ENCODE measurements at places on chromosomes 5 and 9.

DNA sequence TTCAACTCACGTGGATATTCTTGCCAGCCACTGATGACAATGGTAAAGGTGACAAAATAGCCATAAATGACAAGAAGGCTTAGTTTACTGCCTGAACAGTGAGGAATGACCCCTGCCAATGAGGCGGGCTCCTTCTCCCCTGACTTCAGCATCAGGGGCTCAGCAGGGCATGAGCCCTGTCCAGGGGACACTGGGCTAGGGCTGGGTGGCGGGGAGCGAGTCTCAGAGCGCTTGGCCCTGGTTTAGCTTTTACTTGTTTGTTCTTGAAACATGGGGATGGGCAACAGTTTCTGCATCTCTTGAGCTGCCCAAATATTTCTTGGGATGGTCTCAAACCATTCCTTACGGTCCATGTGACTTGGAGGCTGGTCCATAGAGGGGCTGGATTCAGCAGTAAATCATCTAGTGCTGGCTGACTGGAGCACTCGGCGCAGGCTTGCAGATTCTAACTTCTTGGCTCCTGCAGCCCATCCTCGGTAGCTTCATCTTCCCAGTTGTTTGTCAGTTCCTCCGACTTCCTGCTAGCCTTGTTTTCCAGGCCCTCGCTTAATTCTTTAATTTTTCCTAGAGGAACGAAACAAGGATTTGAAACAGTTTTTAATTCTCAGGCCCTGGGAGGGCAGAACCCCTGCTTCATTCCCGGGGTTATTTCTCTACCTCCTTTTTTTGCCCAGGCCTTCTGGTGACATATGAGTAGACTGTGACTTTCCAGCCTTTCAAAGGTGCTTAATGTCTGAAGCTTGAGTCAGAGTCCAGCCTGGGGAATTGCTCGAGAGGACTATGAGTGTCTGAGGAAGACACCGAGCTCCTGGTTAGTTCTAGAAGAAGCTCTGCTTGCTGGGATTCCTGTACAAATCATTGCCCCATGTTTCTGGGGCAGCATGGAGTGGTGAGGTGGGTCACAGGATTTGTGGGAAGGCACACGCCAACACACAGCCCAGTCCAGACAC, 4.5 kb upstream of the HMCN2 start:
- no peak for DNase-seq

GRCh38 chr5:139689631-139690063, 41.5 kb downstream of the CXXC5 start:
- no peak for DNase-seq

DNA sequence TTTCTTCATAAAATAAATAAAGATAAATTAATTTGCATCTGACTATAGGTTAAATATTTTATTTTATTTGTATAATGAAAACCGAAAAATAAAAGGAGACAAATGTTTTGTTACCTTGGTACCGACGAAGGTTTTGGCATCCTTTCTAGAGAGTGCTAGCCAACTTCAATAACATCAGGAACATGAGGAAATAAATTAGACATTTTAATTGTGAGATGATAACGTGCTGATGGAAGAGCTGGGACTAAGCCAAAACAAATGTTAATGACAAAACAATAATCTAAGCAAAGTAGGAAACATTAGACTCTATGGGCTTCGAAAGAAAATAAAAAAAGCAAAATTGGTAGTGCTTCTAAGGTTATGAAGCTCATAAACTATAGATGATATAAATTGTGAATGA, 201.0 kb downstream of the IRX2 start:
- no peak for DNase-seq

GRCh38 chr5:180598316-180598701, 7.0 kb upstream of the SCGB3A1 start:
- DNase-seq, result no peak

DNA sequence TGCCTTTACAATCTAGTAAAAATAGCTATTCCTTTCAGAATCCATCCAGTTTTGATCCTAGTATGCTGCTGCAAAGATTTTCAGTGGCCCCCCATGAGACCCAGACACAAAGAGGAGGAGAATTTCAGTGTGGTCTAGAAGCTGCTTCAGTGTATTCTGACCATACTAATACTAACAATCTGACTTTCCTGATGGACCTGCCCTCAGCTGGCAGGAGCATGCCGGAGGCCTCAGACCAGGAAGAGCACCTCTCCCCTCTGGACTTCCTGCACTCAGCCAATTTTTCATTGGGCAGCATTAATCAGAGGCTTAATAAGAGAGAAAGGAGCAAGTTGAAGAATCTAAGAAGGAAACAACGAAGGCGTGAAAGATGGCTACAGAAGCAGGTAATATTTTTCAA, 48.5 kb downstream of the RNF180 start:
- no peak for DNase-seq

DNA sequence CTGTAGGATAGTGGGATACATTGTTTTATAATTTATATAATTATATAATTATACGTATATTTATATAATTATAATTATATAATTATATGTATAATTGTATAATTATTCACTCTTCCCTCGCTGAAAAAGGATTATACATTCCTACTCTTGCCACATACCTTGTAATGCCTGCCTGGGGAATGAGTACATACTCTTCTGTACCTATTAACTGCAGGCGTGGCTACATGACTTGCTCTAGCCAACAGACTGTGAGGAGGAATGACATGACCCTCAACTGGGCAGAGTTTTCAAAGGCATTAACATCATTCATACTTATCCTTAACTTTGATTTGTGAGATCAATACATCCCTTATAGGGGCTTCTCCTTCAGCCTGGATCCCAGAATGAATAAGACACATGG, 19.1 kb downstream of the ERMP1 start:
- DNase-seq, result no peak

Measured in NB4 (cell line).